ENCODE measurements at places on chromosomes 4 and X.

- no peaks in the 10 kb centered on the region for H3K27me3 ChIP-seq
- DNase-seq, result no peak
- no peak overlapping the region for H3K4me3 ChIP-seq
- no peaks in the 10 kb centered on the region for H3K36me3 ChIP-seq
These were observed 68.2 kb downstream of the ENOX2 start for GRCh38 chrX:130834830-130835229.

DNA sequence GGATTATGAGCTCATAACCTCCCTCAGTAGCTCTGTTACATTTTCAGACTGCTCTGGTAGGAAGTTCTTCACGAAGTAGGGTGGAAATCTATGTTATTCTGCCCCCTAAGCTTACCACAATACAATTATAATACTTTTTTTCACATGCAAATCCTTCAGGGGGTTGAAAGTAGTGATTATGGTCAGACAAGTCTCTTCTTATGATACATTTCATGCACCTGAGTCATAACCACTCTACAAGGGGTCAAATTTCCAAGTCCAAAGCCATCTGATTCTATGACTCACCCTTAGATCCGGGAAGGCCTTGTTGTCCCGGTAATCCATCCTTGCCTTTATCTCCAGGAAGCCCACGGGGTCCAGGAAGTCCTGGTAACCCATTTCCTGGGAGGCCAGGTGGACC is 95.2 kb downstream of the ATG4A start:
- H3K4me3 ChIP-seq, result no peak overlapping the region
- H3K27ac ChIP-seq, result no peak overlapping the region
- no peak for DNase-seq
- H3K4me1 ChIP-seq, result no peaks in the 10 kb centered on the region

DNA sequence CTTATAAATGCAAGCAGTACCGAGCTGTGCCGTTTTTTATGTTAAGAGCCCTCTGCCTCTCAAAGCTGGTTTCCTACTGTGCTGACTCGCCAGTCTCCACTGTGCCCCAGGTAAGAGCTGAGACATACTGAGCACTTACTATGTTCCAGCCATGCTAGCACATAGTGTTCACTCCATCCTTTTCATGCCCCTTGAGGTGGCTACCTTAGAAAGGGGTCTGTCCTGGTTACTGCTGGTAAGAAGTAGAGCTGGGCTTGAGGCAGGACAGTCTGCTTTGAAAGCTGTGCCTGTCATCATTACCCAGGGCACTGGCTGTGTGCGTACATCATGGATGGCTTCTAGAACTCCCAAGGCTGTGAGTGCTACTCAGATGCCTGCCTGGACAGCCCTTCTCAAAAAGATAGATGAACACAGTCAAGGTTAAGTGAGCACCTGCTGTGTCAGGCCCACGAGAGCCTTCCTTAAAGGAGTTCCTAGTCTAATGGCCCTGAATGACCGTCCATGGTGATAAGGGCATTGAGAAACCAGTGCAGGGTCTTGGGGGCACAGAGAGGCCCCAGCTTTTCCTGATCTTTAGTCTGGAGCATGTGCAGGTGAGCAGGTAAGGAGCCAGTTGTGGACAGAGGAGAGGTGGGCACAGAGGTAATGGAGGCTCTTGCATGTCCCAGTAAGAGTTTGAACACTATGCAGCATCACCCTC is 1.6 kb downstream of the STK32B start:
- no peak overlapping the region for H3K27ac ChIP-seq
- peaks cover 9% of the 10 kb centered on the region for H3K4me1 ChIP-seq
- H3K4me3 ChIP-seq, result peak overlapping the region; percentile 7
- DNase-seq, result no peak

- no peaks in the 10 kb centered on the region for H3K27me3 ChIP-seq
- no peak overlapping the region for H3K4me3 ChIP-seq
- no peaks in the 10 kb centered on the region for H3K4me1 ChIP-seq
- no peak overlapping the region for H3K27ac ChIP-seq
These were observed 31.5 kb downstream of the SHOX start for GRCh38 chrX:662126-662525.

- peak overlapping the region; percentile 20 for H3K27ac ChIP-seq
- no peak for DNase-seq
- H3K36me3 ChIP-seq, result no peaks in the 10 kb centered on the region
- peaks cover 4% of the 10 kb centered on the region for H3K27me3 ChIP-seq
- H3K4me1 ChIP-seq, result peaks cover 52% of the 10 kb centered on the region
These were observed 28.4 kb upstream of the TNIP3 start for GRCh38 chr4:121192480-121192879.

GRCh38 chr4:87489678-87490077 is 39.5 kb downstream of the SPARCL1 start:
- peaks cover 8% of the 10 kb centered on the region for H3K4me1 ChIP-seq
- no peak overlapping the region for H3K4me3 ChIP-seq

DNA sequence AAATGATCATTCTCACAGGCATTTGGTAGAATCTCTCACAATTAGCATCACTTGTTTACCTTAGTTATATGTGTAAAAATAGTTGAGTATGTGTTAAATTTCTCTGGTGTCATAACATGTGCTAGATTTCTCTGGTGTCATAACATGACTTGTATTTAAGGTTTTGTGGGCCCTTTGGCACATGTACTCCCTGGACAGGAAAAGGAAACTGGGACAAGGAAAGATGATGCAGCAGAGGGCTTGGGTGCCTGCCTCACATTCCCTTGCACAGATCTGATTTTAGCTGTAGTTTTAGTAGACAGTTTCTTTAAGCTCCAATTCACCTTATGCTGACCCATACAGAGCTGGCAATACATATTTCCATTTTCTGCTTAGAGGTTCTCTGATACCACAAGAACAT is 726.0 kb downstream of the C4orf33 start:
- no peaks in the 10 kb centered on the region for H3K36me3 ChIP-seq
- no peaks in the 10 kb centered on the region for H3K27me3 ChIP-seq
- DNase-seq, result no peak
- no peak overlapping the region for H3K4me3 ChIP-seq
- no peak overlapping the region for H3K27ac ChIP-seq

- no peak overlapping the region for H3K27ac ChIP-seq
- peaks cover 2% of the 10 kb centered on the region for H3K36me3 ChIP-seq
- H3K27me3 ChIP-seq, result no peaks in the 10 kb centered on the region
- no peak for DNase-seq
These were observed 10.9 kb upstream of the ABCG2 start for GRCh38 chr4:88169298-88169697.

DNA sequence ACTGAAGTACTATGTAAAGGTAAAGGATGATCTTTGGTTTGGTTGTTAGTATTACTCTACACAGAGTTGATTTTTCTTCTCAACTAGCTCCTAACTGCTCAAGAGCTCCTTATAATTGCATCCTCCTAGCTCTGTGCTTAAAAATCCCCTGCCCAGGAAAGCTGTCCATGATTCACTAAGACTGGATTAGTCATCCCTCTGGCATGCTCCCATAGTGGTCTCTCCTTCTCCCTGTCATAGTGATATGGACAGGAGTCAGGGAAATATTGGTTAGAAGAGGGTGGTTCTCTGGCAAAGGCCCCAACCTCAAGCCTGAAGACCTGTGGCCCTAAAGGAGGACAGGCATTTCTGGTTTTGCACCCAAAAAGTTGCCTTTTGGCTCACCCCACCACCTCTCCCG is 242.3 kb upstream of the KCNIP4 start:
- peaks cover 6% of the 10 kb centered on the region for H3K27me3 ChIP-seq
- no peak overlapping the region for H3K4me3 ChIP-seq
- H3K4me1 ChIP-seq, result no peaks in the 10 kb centered on the region
- DNase-seq, result no peak
- no peaks in the 10 kb centered on the region for H3K36me3 ChIP-seq

DNA sequence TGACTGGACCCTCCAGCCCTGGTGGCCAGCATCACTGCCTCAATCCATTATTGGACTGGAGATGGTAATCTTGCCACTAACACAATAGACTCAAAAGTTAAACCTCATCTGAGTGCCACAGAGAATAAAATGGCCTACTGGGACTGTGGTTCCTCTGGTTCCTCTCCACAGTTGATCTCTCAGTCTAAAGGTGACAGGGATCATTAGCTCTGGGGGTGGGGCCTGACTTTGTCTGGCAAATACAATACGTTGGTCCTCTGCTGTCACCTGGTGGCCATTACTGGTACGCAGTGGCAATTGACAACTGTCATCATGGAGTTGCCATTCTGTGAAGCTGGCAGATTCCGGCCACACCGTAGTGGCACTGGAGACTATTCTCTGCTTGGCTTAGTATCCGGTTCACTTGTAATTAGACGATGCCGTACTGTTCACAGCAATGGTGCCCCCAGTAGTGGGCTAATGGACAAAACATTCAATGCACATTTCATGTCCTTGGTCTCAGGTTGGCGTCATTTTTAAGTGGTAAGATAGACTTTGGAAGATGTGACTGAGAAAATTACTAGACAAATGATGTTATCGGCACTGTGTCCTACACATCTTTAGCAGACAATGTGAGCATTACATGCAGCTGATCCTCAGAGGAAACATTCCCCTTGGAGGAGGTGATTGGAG is 6.7 kb downstream of the FGFBP2 start:
- H3K27ac ChIP-seq, result no peak overlapping the region
- DNase-seq, result peak; percentile 61
- no peak overlapping the region for H3K4me3 ChIP-seq
- H3K27me3 ChIP-seq, result peaks cover 11% of the 10 kb centered on the region
- H3K4me1 ChIP-seq, result peaks cover 6% of the 10 kb centered on the region

GRCh38 chr4:37946503-37947179 is 13.6 kb upstream of the PTTG2 start:
- no peak overlapping the region for H3K4me3 ChIP-seq
- H3K27ac ChIP-seq, result no peak overlapping the region
- peaks cover 7% of the 10 kb centered on the region for H3K4me1 ChIP-seq
- DNase-seq, result no peak
- H3K36me3 ChIP-seq, result peaks cover 1% of the 10 kb centered on the region

GRCh38 chr4:22574880-22575279 is 59.0 kb upstream of the ADGRA3 start:
- H3K4me1 ChIP-seq, result no peaks in the 10 kb centered on the region
- DNase-seq, result no peak
- no peaks in the 10 kb centered on the region for H3K27me3 ChIP-seq
- H3K4me3 ChIP-seq, result no peak overlapping the region
- H3K36me3 ChIP-seq, result no peaks in the 10 kb centered on the region
- no peak overlapping the region for H3K27ac ChIP-seq

- H3K27ac ChIP-seq, result no peak overlapping the region
- no peak for DNase-seq
- H3K27me3 ChIP-seq, result no peaks in the 10 kb centered on the region
- no peaks in the 10 kb centered on the region for H3K4me1 ChIP-seq
These were observed 59.9 kb downstream of the TRIML1 start for GRCh38 chr4:188198982-188199792.
